ENCODE measurements at places on chromosomes 5 and 9.

GRCh38 chr5:128156521-128156920, 73.0 kb downstream of the SLC12A2 start:
- DNase-seq: no peak

DNA sequence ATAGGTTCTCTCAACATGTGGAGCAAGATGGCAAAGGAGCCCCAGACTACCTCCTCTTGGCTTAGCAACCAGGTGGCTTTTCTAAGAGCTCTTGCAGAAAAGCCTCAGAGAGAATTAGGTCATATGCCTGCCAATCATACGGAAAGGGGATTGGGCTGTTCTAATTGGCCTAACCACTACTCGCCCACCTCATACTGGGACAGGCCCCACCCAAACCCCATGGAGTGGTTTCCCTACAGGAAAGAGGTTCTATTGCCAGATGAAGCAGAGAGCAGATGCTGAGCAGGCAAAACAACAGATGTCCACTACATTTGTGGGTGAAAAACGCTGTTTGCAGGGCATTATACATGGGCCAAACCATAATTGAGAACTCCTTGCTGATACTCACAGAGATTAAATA, 29.0 kb downstream of the ABLIM3 start:
- DNase-seq: no peak

DNA sequence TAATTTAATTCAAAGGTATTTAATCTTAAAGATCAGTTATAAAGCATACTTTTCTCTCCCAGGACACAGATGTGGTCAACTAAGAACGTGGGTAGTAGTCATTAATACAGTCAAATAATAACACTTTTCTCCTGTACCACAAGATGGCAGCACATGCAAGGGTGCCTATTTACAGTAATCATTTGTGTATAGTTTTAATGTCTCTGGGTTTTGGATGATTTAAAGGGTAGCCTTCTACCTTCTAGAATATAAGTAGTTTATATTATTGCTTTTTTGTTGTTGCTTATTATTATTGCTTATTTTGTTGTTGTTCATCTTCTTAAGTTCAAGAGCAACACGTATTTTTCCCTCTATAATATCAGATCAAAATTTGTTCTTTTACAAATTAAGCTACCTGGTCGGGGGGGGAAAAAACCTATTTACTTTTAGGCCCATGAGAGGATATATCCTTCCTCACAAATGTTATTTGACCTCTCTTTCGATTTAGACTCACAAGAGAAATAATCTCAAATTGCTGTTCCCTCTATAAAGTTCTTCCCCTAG, 59.6 kb upstream of the SLC27A6 start:
- DNase-seq: no peak

DNA sequence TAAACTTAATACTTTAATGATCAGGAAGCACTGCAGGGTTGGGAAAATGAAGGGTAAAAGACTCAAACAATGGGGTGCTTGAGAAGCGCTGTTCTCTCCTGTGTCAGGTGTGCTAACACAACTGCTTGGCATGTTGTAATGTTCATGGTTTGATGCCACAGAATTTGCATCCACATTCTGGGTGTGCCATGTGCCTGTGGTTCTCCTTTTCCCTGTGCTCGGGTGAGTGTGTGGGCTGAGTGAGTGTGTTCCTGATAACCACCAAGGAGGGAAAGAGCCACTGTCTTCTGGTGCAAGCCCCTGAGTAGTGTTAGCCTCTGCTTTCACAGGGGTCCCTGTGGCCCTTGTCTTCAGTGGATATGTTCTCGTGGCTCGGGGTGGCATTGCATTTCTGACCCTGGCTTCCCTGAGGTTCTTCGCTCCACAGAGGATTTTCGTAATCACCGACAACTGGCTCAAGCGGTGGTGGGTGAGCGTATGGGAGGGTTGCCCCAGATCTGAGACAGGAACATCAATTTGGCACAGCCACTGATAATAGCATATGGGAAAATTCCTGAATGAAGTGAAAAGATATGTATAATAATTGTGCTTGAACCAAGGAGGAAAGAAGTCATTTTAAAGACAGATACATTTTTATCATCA, 102.0 kb downstream of the MVB12B start:
- no peak for DNase-seq

DNA sequence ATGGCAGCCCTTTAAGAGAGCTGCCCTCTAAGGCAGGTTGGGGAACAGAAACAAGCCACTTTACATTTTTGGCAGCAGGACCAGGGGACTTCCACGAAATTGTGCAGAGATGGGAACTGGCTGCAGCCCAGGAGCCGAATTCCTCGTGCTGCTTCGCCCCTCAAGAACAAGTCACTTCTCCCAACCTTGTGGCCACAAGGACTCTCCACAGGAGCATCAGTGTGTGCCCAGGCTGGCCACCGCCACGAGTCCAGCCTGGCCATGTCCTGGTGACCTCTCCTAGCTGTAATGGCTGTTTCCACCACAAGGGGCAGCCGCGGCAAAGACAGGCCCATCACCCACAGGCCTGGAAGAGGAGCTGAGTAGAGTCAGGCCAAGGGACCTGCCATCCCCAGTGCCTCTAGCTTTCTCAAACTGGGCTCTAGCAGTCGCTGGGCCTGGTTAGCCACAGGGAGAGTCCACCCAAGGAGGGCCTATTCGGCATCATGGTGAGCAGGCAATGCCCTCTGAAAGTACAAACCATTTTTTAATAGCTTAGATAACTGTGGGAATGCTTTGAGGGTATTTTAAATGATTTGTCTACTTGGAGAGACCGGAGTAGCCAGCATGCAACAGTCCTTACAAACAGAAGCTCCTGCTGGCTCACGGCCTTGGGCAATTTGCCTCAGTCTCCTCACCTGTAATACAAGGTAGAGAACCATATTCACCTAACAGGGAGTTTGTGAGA, 129.0 kb downstream of the COL23A1 start:
- peak; percentile 94 for DNase-seq

- no peak for DNase-seq
These were observed 31.4 kb downstream of the ACTBL2 start for GRCh38 chr5:57450991-57451876.

DNA sequence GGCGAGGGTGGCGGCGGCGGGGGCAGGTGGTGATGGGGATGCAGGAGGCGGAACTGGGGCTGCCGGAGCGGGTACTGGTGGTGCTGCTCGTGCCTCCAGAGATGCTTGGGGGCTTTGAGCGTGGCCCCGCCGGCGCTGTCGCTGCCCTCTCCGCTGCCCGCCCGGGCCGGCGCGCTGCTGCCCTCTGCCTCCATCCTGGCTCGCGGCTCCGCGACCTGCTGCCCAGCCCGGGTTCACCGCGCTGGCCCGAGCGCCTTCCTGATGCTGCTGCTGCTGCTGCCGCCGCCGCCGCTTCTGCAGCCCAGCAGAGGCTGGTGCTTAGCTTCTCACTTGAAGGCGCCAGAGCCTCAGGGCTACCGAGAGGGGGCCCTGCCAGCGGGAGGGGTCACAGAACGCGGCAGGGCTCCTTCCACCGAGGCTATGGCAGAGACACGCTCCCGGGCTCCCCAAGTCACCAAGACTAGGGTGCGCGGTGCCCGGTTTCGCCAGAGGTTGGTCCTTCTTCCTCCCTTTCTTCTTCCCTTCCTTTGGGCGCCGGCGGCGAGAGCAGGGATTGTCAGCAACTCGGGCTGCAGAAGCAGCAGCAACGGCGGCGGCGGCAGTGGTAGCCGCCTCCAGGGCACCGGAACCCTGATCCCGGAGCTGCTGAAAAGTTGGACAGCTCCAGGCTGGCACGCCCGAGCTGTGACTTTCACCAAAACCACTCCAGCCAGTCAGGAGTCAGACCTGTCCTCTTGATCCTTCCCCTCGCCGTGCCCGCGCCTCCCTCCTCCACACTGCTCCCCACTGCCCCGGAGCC, at the start of gene PDE4D:
Gene PDE4D, minus strand, starts transcription at position 298 of the 799 bp plus-strand sequence.
- DNase-seq: peak; percentile 87

GRCh38 chr5:35161652-35162273, 68.5 kb downstream of the PRLR start:
- DNase-seq: no peak

- no peak for DNase-seq
These were observed 22.0 kb downstream of the CDC42SE2 start for GRCh38 chr5:131285703-131286399.

DNA sequence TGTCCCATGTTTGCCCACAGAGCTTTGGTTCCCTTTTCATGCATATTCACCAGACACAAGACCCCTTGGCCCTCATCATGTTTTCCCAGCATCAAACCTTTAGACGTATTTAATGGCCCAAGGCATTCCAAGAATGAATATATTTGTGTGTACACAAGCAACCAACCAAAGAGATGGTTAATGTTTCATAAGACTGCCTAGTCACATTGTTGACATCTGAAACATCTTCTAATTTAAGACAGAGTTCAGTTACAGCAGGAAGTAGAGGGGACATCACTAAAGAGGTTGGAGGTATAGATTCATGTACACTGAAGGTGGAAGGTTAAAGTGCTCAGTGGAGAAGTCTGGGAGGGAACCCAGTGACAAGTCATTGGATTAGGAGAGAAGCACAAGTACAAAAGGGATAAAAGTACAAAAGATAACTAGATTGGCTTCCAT, 49.1 kb downstream of the SUSD1 start:
- no peak for DNase-seq

DNA sequence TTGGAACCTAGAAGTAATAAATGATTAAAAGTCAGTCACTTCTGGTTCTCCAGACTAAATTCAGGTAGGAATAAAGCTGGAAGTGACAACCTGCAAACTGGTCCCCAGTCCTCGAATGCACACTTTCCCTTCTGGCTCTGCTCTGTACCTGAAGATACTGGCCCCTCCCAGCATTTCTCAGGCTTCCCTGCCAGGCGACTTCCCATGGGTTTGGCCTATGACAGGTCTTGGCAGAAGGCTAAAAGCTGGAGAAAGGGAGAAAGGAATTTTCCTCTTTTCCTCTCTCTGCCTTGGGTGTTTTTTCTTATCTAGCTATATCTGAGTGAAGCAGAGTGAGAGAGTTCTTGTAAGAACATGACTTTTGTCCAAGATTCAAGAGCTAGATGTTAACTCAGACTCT, 1005.7 kb downstream of the DTWD2 start:
- DNase-seq: peak; percentile 41

- no peak for DNase-seq
These were observed 29.1 kb upstream of the PLCXD3 start for GRCh38 chr5:41539454-41539853.

DNA sequence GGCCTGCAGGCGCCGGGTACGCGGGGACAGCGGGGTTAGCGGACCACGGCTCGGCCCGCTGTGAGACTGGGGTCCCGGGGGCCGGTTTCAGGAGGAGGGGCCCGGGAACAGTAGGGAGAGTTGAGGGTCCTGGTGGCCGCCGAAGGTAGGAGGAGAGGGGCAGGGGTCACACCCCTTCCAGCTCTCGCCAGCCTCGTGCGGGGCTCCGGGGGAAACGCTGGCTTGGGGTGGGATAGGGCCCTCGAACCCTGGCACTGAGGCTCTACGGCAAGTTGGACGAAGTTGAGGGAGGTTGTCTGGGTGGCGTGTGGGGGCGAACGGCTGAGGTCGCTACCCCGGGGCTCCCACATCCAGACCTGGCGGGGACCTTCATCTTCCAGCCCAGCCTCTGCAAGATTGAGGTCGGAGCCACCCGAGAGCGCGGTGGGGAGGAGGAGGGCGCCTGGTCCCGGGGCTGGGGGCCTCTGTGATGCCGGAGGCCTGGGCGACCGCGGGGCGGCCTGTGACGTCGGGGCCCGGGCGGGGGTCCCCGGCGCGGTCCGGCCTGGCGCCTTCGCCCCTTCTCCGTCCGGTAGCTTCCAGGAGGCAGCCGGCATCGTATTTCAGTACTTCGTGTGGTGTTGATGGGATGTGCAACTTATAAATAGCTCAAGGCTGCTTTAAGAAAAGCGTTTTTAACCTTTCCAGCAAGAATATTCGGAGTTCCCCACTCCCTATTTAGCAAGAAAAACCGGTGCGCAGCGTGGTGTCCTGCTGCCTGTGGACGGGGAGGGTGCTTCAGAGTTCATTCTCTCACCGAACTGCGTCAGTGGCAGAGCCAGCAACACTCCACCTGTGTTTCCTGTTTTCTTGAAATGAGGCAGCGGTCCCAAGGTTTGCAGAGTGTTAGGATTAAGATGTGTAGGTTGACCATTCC, 902 bp downstream of the HABP4 start:
- peak; percentile 30 for DNase-seq

GRCh38 chr5:153480401-153480800, 10.1 kb upstream of the GRIA1 start:
- no peak for DNase-seq

DNA sequence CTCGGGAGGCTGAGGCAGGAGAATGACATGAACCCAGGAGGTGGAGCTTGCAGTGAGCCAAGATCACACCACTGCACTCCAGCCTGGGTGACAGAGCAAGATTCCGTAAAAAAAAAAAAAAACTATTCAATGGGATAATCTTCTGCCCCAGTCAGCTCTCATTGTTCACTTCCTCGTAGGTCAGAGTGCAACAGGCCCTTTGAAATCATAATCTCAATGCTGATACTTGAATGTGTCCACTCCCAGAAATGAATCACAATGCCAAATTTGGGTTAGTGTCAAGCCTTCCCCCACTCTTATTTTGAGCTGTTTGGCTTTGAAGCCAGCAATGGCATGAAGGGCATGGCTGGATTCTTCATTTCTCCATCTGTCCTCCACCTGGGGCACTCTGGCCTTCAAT, 610.3 kb upstream of the KLF4 start:
- DNase-seq: no peak

GRCh38 chr9:14713187-14713767, 9.3 kb downstream of the CER1 start:
- no peak for DNase-seq

- DNase-seq: no peak
These were observed 880 bp upstream of the GFPT2 start for GRCh38 chr5:180353980-180354452.

- no peak for DNase-seq
These were observed 2.9 kb downstream of the IFNE start for GRCh38 chr9:21479152-21479702.

DNA sequence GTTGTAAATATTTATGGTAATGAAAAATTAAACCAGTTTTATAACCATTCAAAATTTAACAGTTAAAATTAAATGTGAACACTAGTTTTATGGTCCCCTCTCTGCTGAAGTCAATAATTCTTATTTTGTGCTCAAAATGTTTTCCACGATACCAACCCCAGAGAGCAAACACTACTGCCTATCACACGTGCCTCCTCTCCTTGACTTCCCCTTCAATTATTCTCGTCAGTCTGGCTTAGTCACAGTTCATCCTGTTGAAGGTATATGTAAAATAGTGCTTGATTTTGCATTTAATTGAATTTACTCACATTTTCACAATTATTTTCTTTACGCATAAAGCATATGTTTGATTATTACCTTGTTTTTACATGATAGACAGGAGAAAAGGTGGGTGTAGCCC, 148.8 kb downstream of the CCDC192 start:
- no peak for DNase-seq

GRCh38 chr9:135567311-135567710, 5.8 kb downstream of the PAEP start:
- DNase-seq: peak; percentile 6

- no peak for DNase-seq
These were observed 103.2 kb downstream of the VAV2 start for GRCh38 chr9:133888809-133889491.
